ENCODE measurements at places on chromosomes 13 and 19.

DNA sequence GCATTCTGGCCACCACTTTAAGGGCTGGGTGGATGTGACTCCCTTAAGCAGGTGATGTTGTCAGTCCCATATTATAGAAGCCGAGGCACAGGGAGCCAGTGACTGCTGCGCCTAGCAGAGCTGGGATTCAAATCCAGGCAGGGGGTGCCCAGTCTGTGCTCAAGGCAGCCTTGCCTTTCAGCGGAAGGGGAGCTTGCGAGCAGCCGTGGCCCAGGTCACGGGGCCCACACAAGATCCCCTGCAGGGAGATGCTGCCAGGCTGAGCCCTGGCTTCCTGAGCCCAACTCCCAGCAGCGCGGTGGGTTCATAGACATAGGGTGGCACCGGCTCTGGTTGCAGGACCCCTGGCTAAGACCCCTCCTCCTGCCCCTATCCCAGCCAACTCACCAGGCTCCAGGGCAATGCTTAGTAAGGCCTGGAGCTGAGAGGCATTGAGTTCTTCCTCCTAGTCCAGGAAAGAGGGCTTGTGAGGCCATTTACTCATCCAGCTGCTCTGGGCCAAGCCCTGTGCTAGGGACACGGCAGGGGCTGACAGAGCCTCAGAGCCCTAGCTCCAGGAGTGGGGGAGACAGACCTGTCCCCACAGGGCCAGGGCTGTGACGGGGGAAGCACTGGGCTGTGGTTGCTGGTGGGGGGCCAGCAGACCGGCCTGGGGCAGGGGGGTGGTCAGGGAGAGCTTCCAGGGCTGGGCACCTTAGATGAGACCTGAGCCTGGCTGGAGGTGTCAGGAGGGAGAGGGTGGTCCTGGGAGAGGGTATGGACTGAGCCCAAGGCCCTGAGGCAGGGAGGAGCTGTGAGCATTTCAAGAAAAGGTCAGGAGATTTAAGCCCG lies 9.6 kb downstream of the CAPN12 start:
- DNase-seq = no peak

GRCh38 chr13:19592657-19593180 lies 31.4 kb upstream of the TPTE2 start:
- no peak for DNase-seq

- no peak for DNase-seq
Measured at GRCh38 chr13:101730420-101731000, 278.0 kb downstream of the ITGBL1 start.

- no peak for DNase-seq
Measured at GRCh38 chr13:86932776-86933334, 738.3 kb upstream of the SLITRK5 start.

- no peak for DNase-seq
Measured at GRCh38 chr19:13015361-13016223, 20.3 kb downstream of the NFIX start.

DNA sequence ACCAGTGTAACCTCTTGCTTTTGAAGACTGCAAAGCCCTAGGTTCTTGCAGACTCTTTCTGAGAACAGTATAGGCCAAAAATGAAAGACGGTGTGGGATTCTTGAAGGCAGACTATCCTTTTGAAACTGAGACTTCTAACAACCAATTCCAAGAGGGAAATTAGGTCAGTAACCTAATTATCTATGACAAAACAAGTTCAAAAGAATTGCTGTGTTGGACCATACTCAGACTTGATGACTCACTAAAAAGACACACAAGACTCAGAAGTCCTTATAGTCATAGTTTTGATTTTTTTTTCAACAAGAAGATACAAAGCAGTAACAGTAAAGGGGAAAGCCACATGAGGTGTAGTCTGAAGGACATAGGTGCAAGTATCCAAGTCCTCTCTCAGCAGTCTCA lies 624.0 kb upstream of the GPC6 start:
- no peak for DNase-seq

DNA sequence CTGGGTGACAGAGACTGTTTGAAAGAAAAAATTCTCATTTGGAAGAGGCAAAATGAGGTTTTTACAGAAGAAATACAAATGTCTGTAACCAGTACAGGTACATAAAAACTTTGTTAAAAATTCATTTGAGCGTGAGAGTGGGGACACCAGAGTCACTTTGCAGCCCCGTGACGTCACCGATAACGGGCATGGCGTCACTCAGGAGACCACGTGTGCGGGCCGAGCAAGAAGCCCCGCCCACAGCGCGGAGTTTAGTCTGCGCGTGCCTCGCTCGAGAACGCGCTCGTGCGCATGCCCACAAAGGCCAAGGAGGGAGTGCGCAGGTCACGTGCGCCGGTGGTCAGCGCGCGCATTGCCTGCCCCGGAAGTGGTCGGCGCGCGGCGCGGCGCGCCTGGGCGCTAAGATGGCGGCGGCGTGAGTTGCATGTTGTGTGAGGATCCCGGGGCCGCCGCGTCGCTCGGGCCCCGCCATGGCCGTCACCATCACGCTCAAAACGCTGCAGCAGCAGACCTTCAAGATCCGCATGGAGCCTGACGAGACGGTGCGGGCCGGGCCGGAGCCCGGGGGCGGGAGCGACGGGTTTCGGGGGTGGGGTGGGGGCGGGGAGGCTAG lies at the start of gene RAD23A:
Gene RAD23A, plus strand, starts transcription at position 384 of the 613 bp plus-strand sequence. Its CDS starts 87 bp downstream, at position 471.
- DNase-seq = peak; percentile 100

GRCh38 chr13:73224703-73225102 lies 165.9 kb downstream of the KLF5 start:
- DNase-seq = peak; percentile 51

- DNase-seq = peak; percentile 73
Measured at GRCh38 chr19:1172353-1173158, 1.5 kb downstream of the SBNO2 start.

DNA sequence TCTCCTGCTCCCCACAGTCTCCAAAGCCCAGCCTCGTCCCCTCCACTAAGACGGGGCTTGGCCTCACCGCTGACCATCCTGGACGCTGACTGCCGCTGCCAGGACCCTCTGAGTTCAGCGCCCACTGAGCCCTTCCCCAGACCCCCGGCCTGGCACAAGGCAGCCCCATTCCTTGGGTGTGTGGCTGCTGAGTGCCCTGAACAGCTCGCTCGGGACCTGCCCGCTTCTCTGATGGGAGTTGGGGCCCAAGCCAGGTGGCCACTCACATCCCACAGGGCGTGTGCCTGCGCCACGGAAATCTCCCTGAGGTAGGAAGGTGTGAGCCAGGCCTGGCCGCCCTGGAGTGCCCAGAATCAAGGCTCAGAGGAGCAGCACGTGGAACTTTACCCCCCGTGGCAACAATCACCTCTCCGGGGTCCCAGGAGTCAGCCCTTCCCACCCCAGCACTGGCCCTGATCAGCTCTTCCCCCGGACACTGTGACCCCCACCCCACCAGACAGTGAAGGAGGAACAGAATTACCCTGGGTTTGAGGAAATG lies 20.8 kb downstream of the C13orf46 start:
- DNase-seq = no peak

DNA sequence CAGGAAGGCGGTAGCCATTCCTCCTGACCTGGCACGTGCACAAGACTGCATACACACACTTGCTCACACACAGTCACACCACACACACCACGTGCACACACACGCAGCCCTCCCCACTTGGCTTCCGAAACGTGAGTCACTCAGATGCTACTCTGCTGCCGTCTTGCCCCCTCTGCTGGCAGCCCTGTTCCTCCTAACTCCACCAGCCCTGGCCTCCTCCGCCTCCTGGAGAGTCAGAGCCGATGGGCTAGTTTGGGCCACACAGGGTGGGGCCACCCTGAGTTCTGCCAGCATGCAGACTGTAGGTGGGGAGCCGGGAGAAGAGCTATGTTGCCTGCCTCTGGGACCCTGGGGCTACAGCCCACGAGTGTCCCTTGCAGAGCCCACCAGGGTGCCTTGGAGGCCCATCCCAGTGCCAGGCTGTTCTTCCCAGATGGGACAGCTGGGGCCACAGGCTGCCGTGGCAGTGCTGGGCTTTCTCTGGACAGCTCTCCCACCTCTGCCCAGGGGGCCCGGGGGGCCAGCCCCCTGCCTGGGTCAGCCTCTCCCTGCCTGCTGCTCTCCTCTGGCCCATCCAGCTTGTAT lies 12.1 kb downstream of the PIN1 start:
- peak; percentile 16 for DNase-seq

DNA sequence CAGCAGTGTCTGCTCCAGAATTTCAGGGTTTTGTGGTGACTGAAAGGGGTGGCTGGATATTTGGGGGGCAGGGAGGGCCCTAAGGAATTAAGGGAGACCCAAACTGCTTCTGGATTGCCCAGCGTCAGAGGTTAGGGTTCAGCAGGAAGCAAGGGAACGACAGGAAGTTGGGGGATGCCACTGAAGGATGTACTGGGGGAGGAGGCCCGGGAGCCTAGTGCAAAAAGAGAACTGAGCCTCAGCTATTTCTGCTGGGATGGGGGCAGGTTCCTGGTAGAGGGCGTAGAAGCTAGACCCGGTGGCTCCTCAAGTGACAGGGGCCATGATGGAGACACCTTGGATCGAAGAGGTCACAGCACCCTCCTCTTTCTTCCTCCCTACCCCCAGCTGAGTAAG lies 1.1 kb downstream of the CYP2S1 start:
- peak; percentile 50 for DNase-seq

- DNase-seq = no peak
Measured at GRCh38 chr19:19074196-19074882, 10.5 kb downstream of the SLC25A42 start.

GRCh38 chr19:38448225-38448624 lies 14.7 kb downstream of the RYR1 start:
- DNase-seq = no peak

DNA sequence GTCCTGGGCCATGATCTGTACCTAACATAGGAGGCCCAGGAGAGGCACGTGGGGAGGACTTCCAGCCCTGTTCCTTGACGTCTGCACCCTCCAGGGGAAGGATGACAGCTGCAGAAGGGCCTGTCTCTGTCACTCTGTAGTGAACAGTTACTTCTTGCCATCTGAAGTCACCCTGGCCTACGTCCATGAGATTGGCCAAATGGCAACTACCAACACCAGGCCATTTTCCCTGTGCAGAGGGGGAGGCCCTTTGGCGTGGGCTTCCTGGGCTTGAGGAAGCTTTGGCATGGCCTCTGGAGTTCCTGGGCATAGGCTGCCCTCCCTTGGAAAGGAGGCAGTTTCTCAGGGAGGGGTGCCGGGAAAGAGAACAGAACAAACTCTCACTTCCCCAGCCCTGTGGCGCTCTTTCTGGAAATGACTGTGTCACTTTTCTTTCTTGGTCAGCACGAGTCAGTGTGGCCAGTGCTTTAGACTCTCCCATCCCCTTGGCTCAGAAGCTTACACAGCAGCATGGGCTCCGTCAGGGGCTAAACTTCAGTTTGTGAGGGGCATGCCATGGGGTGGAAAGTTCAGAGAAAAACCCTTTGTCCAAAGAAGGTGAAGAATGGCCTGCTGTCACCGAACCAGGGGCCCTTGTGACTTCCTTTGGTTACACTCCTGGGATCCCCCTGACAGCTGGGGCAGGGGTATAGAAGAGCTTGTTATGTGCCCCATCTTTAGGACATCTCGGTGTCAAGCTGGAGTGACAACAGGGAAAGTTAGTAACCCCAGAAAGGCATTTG lies 5.3 kb downstream of the CARM1 start:
- peak; percentile 94 for DNase-seq

- peak; percentile 69 for DNase-seq
Measured at GRCh38 chr13:36347531-36348210, 1.5 kb upstream of the SPART start.

DNA sequence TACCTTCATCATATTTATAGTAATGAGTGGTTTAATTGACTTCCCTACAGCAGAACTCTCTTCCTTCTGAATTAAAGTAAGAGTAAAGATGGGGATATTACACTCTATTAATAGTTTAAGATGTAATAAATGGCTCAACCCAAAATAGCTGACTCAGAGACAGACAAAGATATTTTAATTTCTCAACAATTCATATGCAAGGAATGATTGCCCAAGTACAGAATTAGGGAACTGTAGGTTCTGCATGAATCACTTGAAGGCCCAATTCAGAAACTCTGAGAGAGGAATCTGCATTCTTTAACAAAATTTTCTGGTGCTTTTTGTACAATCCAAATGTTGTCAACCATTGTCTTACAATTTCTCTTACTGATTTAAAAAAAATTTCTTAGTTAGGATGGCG lies 42.9 kb upstream of the PCDH9 start:
- peak; percentile 12 for DNase-seq

GRCh38 chr19:10290357-10290875 lies 664 bp downstream of the ICAM5 start:
- DNase-seq = peak; percentile 35

GRCh38 chr13:41678249-41678648 lies 220.9 kb downstream of the RGCC start:
- no peak for DNase-seq

- peak; percentile 19 for DNase-seq
Measured at GRCh38 chr19:39676004-39676403, 20.3 kb downstream of the LGALS16 start.
